ENCODE measurements at places on chromosomes 13 and 19. TPM values are rescaled to one million over a fixed set of nuclear protein-coding genes. Genes with fewer than 3 reads are reported as not detected.

ZNF112 gene
- 11.1 TPM for total RNA-seq

PNMA8C gene
- total RNA-seq: 0.11 TPM

CPAMD8 gene
- 1.7 TPM for total RNA-seq

LHB gene
- not detected for total RNA-seq

CABP5 gene
- not detected for total RNA-seq

FUT1 gene
- total RNA-seq: 0.22 TPM

KLHL1 gene
- not detected for total RNA-seq

UHRF1 gene
- 17.9 TPM for total RNA-seq

SHISA2 gene
- total RNA-seq: 1.6 TPM

PLEKHF1 gene
- 36.9 TPM for total RNA-seq

CFAP97D2 gene
- total RNA-seq: not detected

CATSPERD gene
- total RNA-seq: not detected

ATP7B gene
- 1.8 TPM for total RNA-seq

ZNF606 gene
- total RNA-seq: 19.3 TPM

SACS gene
- 78.3 TPM for total RNA-seq

APOC4 gene
- not detected for total RNA-seq

MADCAM1 gene
- 0.13 TPM for total RNA-seq

KASH5 gene
- total RNA-seq: not detected

ZNF726 gene
- total RNA-seq: 2.8 TPM

ZNF8 gene
- 6.5 TPM for total RNA-seq

CYP2S1 gene
- total RNA-seq: not detected

SIGLEC9 gene
- not detected for total RNA-seq

ANKLE1 gene
- not detected for total RNA-seq

DZIP1 gene
- 44.0 TPM for total RNA-seq

SOX1 gene
- total RNA-seq: not detected

STOML3 gene
- total RNA-seq: not detected

PEG3 gene
- total RNA-seq: 5.9 TPM

LRRC25 gene
- total RNA-seq: 0.39 TPM

RDH8 gene
- total RNA-seq: not detected

ATP1A3 gene
- total RNA-seq: 0.52 TPM

RUBCNL gene
- total RNA-seq: 11.1 TPM

TARM1 gene
- not detected for total RNA-seq

S1PR4 gene
- not detected for total RNA-seq

CKM gene
- 0.11 TPM for total RNA-seq

NDUFB7 gene
- total RNA-seq: 147 TPM

UBE2L5 gene
- 0.78 TPM for total RNA-seq

GNA15 gene
- total RNA-seq: not detected

ZNF256 gene
- total RNA-seq: 5.5 TPM

IGSF23 gene
- 0.26 TPM for total RNA-seq

ADAMTS10 gene
- total RNA-seq: 27.2 TPM

GRIK5 gene
- 0.26 TPM for total RNA-seq

CYP4F8 gene
- not detected for total RNA-seq

MAB21L1 gene
- 2.1 TPM for total RNA-seq

OR7A5 gene
- total RNA-seq: not detected

PCSK4 gene
- total RNA-seq: 1.8 TPM

DHDH gene
- 0.13 TPM for total RNA-seq

LCP1 gene
- 0.11 TPM for total RNA-seq

LILRA1 gene
- not detected for total RNA-seq

ZNF776 gene
- total RNA-seq: 14.9 TPM

PLIN3 gene
- total RNA-seq: 328 TPM

DCT gene
- 0.13 TPM for total RNA-seq

FXYD1 gene
- 0.32 TPM for total RNA-seq

SIGLECL1 gene
- not detected for total RNA-seq

Measured in articular chondrocyte of knee joint (primary cell).